CD4-positive, alpha-beta T cell (primary cell): ENCODE measurements at places on chromosomes 16 and 17.

DNA sequence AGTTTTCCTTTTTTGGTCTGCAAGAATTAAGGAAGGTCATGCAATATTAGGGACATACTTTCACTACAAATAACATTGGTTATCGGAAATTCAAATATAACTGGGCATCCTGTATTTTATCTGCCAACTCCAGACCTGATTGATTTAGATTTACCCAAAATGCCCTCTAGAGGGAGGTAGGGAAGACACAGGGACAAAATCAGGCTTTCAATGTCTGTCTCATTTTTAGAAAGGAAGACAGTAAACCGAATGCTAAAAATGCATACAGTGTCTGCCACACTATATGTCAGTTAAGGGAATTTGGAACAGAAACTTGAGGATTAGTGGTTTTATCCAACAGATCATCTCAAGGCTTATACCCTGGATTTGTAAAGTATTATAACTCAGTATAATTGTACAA lies 161.7 kb upstream of the SOX9 start:
- DNase-seq: no peak

DNA sequence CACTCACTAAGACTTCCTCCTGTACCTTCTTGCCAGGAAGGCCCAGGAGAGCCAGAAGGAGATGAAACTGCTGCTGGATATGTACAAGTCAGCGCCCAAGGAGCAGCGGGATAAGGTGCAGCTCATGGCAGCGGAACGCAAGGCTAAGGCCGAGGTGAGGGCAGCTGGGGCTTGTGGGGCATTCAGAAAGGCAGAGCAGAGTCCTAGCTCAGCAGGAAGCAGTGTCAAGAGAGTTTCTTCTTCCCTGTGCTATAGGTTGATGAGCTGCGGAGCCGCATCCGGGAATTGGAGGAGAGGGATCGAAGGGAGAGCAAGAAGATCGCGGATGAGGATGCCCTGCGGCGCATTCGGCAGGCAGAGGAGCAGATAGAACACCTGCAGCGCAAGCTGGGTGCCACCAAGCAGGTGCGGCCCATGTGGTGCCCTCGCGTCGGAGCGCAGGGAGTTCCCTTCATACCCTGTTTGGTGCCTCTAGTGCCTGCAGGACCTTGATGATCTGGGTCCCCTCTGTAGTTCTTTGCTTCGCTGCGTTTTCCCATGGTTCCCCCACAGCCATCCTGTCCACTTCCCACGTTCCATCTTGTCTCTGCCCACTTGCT lies 6.6 kb downstream of the RNF40 start:
- no peak for DNase-seq

DNA sequence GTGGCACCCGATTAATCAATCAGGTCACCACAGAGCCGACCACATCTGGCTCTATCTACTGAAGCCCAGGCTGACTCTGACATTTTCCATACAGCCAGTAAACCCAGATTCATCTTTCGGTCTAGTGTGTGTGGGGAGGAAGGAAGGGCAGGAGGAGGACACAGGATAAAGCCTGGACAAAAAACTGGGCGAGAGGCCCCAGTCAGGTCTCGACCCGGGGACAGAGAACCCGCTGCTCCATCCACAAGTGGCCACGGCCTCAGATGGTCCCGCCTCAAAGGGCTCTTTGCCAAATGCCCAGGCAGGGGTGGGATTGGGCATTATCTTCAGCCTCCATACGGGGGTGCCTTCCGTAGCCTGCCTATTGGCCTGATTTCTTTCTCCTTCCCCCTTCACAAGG lies 7.8 kb downstream of the ABR start:
- no peak for DNase-seq

DNA sequence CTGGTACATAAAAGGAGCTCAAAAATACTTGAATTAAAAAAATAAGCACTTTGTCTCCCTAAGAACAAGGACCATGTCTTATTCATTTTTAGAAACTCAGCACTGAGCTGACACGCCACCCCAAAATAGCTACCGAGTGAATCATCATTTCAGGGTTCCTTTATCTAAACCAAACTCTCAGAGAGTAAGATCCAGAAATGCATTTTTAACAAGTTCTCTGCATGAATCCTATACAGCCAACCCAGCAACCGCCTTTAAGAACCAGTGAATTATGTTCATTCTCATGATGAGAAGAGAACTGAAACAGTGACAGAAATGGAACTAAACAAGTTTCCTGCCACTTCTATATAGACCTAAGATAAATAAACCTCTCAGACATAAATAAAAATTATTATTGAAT lies 8.7 kb downstream of the C16orf87 start:
- DNase-seq: no peak

DNA sequence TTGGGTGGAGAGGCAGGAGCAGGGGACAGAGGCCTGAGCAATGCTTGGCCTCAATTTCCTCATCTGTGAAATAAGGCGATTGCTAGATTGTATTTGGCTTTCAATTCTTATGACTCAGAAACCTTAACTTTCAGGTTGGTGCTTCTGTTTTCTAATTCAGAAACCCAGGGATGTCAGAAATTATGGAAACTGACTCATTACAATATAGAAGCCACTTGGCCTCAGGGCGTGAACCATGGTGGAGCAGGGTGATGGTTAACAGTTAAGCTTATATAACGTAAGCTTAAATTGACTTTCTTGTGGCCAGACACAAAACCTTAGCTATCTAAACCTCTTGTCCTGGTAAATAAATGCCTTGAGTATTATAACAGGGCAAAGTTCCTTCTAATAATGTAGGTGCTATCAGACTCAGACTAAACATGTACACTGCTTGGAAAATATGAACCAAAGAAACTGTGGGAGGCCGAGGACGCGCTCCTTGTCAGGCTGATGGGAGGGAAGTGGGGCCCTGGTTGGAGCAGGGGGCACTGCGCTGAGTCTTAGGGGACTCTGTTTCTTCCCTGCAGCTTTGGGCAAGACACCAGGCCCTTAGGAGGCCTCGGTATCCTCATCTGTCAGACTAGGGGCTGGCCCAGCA lies 17.1 kb upstream of the SREBF1 start:
- DNase-seq: no peak

GRCh38 chr17:64692187-64692586 lies 30.1 kb upstream of the SMURF2 start:
- DNase-seq: no peak

DNA sequence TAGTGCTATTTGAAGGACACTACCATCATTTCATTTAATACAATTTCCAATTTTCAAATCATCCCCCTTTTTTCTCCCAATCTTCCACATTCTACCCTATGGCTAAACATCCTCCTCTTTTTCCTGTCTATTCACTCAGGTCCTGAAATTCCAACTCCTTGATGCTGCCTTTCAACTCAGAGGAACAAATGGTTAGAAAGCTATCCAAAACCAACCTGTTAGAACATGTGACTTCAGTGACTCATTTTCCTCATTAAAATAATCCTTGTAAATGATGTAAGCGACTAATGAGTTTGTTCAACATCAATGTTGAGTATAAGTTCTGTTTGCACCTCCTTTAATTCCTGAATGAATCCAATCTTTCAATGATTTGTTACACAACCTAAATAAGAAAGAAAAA lies 5.5 kb downstream of the PSMD12 start:
- DNase-seq: no peak

DNA sequence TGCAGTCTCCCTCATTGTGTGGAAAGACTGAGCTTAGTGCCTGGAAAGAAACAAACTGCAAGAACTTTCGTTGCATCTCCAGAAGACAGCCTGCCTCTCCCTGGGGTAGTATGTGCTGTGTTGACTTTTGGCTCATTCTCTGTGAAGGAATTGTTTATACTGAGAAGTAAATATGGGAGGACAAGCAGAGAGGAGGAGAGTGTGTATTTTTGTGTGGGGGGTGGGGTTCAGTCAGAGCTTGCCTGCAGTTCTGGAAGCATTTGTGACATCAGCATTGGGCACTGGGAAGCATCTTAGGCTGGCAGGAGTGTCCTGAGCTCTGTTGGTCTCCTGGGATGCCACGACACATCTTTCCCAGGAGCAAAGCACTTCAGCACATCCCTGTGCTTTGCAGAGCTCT lies 147.9 kb downstream of the HS3ST3B1 start:
- no peak for DNase-seq

DNA sequence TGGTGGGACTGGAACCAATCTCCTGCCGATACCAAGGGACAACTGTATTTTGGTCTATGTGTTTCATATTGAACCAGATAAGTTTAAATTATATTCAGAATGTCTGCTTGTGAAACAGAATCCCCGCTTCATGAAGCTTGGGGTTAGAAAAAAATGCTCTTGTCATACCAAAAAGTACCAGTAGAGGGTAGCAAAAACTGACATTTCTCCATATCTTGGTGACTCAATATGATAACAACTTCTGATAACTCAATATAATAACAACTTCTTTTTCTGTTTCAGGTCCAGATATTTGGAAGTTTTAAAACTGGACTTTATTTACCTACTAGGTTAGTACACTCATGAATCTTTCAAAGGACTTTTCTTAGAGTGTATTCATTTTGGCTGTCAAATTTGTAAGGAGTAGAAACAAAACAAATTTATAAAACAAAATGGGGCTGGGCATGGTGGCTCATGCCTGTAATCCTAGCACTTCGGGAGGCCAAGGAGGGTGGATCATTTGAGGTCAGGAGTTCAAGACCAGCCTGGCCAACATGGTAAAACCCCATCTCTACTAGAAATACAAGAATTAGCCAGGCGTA lies 52.3 kb upstream of the ADCY7 start:
- no peak for DNase-seq

DNA sequence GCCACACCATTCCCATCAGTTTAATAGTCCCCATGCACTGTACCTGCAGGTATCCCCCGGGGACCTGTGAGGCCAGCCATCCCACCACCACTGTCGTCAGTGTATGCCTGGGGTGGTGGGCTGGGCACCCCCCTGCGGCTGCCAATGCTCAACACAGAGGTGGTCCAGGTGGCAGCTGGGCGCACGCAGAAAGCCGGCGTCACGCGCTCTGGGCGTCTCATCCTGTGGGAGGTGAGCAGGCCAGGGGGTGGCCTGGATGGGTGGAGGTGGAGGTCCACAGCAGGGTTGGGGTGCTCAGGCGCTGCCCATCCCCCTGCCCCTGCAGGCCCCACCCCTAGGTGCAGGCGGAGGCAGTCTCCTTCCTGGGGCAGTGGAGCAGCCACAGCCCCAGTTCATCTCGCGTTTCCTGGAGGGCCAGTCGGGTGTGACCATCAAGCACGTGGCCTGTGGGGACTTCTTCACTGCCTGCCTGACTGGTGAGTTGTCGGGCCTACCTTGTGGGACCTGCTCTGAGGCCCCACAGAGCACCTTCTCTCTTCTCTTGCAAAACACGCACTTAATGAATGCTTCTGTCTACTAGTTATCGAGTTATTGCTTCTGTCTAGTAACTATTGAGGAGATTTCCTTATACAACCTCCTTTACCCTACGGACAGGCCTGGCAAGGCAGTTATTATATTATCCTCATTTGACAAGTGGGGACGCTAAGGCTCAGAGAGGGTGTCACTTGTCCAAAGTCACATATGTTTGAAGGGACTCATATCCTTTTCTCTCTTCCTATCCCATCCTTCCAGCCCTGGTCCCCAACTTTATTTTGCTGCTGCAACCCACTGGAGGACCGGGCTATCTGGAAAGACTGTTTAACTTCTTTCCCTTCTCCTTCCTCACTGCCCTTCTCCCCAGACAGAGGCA lies 5.8 kb upstream of the TRAF4 start:
- DNase-seq: no peak

DNA sequence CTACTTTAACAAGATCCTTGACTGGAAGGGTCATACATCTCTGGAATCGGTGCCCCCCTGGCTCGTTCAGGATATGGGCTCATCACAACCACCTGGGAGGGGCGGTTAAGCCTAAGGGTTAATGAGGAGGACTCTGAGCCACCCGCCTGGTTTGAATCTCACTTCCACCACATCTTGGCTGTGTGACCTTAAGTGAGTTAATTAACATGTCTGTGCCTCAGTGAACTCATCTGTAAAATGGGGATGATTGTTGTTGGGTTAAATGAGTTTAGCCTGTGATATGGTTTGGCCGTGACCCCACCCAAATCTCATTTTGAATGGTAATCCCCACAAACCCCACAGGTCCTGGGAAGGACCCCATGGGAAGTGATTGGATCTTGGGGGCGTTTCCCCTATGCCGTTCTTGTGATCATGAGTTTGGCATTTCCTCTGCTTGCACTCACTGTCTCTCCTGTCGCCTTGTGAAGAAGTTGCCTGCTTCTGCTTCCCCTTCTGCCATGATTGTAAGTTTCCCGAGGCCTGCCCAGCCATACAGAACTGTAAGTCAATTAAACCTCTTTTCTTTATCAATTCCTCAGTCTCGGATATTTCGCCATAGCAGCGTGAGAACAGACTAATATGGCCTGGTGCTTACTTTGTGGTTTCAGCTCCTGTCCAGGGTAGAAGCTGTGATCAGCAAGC lies 214.0 kb upstream of the CIBAR2 start:
- DNase-seq: no peak

GRCh38 chr17:61070649-61071048 lies 329.0 kb upstream of the TBX2 start:
- no peak for DNase-seq

GRCh38 chr17:17494870-17495535 lies 1.2 kb downstream of the RASD1 start:
- DNase-seq: no peak

DNA sequence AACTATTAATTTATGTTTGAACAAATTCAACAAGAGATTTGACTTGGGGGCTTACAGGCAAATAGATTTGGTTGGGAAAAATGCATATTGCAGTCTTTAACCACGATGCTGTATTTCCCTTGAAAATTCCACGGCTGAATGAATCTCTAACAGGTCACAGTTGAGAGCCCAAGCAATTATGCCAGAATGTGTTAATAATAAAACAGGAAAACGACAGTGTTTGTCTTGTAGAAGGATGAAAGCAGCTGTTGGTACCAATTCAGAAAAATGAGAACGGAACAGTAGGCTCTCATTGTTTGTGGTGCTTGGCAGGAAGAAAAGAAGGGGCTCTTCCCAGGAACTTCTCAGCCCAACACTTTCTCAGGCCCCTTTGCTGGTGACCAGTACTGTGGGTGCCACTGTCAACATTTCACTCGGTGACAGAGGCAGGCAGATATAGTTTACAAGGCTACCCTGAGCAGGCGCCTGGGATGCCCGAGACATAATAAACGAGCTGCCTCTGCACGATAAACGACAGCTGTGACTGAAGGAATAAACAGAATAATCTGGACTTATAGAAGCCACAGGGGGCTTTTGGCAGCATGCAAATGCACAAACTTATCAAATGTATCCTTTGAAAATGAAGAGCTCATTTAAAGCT lies 387.1 kb downstream of the HS3ST4 start:
- DNase-seq: no peak

GRCh38 chr17:62888148-62888547 lies 77.9 kb upstream of the TANC2 start:
- no peak for DNase-seq

GRCh38 chr17:48551596-48552465 lies 6.9 kb upstream of the HOXB2 start:
- DNase-seq: no peak
